ENCODE measurements at places on chromosomes 1 and 21. TPM values are rescaled to one million over a fixed set of nuclear protein-coding genes. Genes with fewer than 3 reads are reported as not detected.

- no peak for DNase-seq
Observed at GRCh38 chr1:84853741-84854721, 39.0 kb downstream of the LPAR3 start.

The ETV3L gene
- total RNA-seq = not detected

DNA sequence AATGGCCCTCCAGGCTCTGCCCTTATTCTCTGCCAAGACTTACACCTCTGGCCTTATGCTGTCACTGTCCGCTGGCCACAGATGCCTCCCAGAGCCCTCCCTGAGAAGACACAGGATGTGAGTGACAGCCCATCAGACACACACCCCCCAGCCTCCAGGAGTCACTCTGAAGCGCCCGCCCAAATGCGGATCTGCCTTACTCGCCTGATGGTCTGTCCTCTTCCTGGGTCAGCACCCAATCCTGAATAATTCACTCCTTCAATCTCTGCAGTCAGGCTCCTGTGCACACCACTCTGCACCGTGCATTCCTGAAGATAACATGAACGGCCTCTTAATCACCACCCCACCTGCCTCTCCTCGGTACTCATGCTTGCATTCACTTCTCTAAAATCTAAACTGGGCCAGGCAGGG, 14.7 kb downstream of the CLSTN1 start:
- DNase-seq = peak; percentile 30

The HSD3B2 gene
- not detected for total RNA-seq

DNA sequence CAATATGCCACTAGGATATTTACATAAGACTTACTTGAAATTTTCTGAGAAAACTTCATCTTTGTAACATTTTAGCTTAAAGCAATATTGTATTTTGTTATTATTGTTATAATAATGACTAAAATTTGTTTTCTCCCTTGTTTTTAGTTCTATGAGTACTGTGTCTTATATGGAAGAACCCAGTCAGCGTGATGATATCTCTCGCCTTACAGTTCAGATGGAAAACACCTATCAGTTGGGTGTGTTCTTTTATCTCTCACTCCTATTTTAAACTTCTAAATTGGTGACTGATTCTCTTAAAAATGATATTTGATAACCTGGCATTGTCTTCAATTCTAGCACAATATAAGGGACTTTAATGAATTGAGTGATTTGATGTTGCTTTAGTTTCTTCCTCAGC, 18.0 kb downstream of the DYNLT5 start:
- DNase-seq = no peak

- no peak for DNase-seq
Observed at GRCh38 chr1:3284691-3285090, 169.8 kb upstream of the ARHGEF16 start.

All from glutamatergic neuron (in vitro differentiated cells).